ENCODE measurements at places on chromosomes 3 and 15.

DNA sequence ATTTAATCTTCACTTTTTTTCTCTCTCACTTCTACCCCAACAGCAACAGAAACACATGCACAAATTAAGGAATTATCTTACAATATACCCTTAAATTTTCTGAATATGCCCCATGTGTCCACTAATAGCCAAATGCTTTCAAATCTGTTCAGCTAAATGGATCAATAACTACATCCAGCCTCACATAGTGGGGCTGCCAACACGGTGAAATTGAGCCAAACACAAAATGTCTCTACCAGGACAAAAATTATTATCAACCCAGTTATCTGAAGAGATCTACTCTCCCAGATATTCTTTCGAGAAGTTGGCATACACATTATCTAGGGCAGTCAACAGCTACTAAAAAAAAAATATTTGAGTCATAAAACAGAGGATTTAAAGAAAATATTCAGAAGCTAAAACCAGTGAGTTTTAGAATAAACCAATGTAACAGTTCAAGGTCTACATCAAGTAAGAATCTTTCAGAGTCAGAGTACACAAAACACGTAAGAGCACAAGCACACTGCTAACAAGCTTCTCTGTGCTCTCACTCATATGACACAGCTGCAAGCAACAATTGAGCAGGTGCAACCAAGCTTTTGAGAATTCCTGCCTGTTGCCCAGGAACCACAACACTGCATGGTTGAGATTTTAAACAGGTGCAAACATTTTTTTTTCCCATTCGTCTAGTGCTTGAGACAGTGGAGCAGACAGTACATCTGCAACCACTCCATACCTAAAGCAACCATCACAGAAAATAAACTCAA lies 247.7 kb downstream of the ZBTB20 start:
- DNase-seq = no peak

DNA sequence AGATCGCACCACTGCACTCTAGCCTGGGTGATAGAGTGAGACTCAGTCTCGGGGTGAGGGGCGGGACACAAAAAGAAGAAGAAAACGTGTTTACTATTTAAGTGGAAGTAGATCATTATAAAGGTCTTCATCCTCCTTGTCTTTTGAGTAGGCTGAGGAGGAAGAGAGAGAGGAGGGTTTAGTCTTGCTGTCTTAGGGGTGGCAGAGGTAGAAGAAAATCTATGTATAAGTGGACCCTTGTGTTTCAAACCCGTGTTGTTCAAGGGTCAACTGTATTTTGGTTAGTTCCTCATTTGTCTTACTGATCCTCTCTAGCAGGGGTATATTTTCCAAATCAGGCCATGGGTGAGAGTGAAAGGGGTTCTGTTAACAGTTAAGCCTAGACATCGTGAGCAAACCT lies 40.1 kb downstream of the TRIM71 start:
- no peak for DNase-seq

DNA sequence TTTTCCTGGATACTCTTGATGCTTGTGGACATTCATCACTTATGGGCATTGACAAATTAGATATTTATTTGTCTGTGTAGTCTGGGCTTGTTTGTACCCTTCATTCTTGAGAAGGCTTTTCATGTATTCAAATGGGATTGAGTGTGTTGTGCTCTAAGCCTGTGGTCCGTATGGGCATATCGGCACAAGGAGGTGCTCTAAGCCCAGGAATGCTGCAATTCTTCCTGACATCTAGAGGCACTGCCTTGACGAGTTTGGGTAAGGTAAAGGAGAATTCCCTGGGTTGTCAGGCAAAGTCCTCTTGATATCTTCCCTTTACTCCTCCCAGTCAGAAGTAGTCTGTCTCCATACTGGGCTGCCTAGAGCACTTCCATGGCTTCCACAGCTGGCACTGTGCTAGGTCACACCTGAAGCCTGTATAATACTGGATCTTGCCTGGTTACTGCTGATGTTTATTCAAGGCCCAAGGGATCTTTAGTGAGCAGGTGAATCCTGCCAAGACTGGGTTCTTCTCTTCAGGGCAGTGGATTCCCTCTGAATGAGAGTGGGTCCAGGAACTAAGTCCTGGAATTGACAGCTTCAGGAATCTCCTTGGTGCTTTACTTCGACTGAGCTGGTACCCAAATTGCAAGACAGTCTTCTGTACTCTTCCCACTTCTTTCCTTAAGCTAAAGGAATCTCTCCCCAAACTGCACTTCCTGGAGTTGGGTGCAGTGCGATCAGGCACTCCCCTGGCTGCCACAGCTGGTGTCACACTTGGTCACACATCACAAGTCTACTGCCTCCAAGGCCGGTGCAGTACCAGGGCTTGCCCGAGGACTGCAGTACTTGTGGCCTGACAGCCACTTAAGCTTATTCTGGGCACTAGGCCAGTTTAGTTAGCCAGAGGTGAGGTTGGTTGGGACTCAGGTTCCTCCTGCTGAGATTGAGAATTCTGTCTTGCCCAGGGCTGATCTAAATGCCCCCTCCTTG lies 46.0 kb downstream of the GALK2 start:
- DNase-seq = no peak

DNA sequence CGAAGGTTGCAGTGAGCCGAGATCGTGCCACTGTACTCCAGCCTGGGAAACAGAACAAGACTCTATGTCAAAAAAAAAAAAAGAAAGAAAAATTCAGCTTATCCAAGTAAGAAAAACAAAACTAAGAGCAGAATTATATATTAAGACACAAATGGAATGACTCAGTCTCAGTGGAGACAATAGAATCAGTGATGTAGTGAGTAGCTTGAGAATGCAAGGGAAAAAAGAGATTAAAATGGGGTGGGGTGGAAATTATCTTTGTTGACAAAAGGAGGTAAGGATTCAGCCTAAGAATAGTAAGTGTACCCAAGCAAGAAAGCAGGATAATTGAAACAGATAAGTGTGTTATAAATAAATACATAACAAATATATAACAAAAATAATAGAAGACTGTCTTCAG lies 70.7 kb downstream of the BLM start:
- no peak for DNase-seq

- no peak for DNase-seq
These were observed 277.1 kb downstream of the LPP start for GRCh38 chr3:188431040-188431439.

DNA sequence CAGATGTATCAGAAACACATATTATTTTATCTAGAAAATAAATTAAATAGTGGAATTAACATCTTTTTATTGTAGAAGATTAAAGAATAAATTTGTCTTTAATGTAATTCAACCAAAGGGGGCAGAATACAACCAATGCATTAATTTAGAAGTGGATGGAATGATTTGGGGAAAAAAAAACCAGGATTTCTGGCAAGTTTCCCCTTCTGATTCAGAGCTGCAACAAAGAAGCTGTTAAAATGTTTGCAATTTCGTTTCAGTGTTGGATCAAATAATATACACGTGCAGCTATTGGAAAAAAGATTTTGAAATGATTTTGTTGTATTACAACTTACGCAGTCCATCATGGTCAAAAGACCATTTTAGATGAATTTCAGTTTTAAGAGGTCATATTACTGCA lies 71.6 kb upstream of the ZNF280D start:
- no peak for DNase-seq

DNA sequence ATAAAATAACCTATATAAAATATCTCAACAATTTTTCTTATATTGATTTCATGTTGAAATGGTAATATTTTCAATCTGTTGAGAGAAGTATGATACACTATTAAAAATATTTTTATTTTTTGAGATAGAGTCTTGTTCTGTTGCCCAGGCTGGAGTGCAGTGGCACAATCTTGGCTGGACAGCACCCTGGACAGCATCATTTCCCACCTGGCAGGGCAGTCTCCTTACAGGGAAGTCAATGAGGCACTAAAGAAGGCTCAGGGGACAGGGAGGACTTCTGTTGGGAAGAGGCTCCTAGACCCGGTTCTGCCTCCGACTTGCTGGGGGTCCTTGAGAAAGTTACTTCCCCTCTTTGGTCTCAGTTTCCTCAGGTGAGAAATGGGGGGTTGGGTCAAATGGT lies 9.4 kb downstream of the GOLGA6L2 start:
- no peak for DNase-seq

DNA sequence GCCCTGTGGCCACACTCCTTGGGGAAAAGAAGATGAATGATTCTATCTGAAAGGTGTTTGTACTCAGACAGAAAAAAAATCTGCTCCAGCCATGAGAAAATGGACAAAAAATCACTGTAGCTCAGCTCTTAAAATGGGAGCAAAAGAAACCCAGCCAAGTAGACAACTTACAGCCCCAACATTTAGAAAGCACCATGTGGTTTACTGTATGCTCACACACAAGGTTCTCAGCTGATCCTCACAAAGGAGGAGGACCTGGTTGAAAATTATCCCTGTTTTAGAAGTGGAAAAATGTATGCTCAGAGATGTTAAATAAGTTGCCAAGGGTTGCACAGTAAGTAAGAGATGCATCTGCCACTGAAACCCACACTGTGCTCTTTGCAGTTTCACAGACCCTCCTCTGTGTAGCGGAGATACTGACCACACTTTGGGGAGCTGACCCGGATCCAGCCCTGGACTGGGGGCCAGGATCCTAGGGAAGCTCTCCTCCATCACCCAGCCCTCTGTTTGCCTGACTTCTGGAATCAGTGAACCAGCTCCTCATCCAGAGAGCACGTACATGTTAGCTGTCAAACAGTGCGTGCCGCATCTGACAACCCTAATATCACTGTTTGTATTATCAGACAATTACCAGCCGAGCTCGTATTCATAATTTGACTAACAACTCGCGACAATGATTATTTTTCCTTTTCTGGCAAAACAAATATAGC lies 32.7 kb upstream of the TPRG1 start:
- no peak for DNase-seq

DNA sequence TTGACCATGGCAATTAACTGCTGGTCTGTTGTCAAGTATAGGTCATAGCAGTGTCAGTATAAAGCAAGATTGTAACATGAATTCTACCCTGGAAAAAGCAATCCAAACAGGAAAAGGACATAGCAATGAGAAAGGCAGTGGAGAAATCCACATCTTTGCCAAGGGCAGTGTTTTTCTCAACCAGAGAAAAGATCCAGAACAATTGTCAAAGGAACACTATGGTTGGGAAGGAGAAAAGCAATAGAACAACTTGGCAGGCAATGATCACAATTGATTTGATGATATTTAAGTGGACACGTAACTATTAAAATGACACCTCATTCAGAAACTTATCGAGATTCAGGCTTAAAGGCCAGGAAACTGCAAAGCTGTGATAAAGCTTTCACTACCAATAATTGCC lies 271.1 kb downstream of the DIPK2A start:
- DNase-seq = no peak

GRCh38 chr3:17013050-17013449 lies 128.3 kb downstream of the PLCL2 start:
- no peak for DNase-seq

DNA sequence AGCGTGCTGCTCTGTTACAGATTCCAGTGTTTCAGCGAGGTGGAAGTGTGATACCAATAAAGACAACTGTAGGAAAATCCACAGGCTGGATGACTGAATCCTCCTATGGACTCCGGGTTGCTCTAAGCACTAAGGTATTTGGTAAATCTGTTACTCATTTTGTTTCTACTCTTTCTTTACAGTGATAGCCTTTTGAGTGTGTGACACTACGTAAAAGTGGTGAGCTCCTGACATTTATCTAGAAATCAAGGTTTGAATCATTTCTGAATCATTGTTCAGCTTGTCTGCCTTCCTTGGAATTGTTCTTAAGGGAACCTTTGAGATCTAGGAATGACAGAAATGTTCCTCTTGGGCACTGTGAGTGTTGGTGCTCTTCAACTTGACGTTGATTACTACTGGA lies 11.2 kb upstream of the CAPN3 start:
- no peak for DNase-seq

DNA sequence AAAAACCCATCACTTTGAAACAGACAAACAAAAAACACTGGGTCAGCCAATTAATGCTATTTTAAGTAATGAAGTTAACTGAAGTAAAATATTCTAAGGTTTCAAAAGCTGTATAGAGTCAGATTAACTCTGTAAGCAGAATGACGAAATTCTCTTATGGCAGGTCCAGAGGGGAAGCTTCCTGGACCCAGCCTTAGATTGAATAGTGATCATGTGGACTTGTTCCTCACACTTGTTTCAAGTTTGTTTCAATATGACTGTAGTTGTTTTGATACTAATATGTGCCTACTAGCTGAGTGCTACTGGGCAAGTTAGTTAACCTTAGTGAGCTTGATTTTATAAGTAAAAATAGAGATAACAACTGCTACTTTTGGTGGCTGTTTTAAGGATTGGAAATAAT lies 32.6 kb downstream of the PLS1 start:
- no peak for DNase-seq

GRCh38 chr15:72404841-72405240 lies 6.7 kb downstream of the TMEM202 start:
- DNase-seq = no peak

DNA sequence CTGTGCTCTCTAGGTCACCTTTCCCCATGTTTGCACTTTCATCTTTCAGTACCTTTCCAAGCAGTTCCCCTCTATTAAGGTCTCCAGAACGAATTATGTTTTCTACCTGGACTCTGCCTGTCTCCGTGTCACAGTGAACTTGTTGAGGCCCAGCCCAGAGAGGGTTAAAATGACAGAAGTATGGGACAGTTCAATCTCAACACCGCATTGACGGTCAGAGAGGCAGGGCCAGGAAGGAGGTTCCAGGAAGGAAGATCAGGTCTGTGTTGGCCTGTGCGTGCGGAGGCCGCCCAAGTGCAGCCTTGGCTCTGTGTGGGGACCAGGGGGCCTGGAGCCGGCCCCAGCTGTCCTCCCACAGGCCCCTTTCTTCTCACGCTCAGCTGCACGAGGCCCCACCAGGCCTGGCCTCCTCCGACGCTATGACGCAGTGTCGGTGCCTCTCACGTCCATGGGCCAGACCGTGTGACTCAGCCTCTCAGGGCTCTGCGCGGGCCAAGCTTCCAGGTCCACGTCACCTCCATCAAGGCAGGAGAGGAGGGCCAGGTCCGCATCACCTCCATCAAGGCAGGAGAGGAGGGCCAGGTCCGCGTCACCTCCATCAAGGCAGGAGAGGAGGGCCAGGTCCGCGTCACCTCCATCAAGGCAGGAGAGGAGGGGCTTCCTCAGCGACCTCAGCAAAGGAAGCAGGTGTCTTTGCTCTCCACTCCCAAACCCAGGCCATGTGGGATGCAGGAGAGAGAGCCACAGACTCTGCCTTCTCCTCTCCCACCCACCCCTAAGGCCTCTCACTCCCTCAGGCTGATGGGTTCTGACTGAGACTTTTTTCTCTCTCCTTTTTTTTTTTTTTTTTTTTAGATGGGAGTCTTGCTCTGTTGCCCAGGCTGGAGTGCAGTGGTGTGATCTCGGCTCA lies 83.1 kb downstream of the CPN2 start:
- DNase-seq = no peak

- DNase-seq = no peak
These were observed 176.2 kb downstream of the EFHB start for GRCh38 chr3:19757773-19758172.

Measured in activated naive CD8-positive, alpha-beta T cell treated with anti-CD3 and anti-CD28 coated beads, Interleukin-2, amount 50 U/mL, for 16 hours (primary cell).